Omental fat pad (tissue), 4 donors: ENCODE measurements at places on chromosomes 7 and 10.

DNA sequence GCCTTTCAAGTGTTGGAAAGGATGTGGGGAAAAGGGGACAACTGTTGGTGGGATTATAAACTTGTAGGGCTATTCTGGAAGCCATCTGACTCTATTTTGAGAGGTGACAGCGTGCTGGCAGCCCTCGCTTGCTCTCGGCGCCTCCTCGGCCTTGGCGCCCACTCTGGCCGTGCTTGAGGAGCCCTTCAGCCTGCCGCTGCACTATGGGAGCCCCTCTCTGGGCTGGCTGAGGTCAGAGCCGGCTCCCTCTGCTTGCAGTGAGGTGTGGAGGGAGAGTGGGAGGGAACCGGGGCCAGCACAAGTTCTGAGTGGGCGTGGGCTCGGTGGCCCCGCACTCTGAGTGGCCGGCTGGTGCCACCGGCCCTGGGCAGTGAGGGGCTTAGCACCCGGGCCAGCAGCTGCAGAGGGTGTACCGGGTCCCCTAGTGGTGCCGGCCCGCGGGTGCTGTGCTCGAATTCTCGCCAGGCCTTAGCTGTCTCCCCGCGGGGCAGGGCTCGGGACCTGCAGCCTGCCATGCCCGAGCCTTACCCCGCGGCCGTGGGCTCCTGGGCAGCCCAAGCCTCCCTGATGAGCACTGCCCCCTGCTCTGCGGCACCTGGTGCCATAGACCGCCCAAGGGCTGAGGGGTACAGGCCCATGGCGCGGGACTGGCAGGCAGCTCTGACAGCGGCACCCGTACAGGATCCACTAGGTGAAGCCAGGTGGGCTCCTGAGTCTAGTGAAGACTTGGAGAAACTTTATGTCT lies 33.6 kb downstream of the PLAU start:
- no peak for DNase-seq

DNA sequence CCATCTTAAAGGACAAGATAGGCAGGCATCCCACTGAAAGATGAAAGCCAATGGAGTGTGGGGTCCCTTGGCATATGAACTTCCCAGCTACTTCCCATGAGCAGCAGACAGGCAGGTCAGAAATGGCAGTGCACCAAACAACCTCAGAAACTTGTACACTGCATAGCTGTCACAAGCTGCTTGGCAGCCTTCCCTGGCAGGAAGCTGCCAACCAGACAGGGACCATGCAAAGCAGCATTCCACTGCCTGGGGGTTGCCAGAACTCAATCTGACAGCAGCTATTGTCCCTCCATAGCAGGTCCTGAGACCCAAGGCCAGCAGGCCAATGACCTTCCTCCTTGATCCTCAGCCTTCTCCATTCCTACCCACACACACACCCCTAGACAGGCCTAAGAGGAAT lies 139.5 kb downstream of the PLCE1 start:
- DNase-seq: no peak

DNA sequence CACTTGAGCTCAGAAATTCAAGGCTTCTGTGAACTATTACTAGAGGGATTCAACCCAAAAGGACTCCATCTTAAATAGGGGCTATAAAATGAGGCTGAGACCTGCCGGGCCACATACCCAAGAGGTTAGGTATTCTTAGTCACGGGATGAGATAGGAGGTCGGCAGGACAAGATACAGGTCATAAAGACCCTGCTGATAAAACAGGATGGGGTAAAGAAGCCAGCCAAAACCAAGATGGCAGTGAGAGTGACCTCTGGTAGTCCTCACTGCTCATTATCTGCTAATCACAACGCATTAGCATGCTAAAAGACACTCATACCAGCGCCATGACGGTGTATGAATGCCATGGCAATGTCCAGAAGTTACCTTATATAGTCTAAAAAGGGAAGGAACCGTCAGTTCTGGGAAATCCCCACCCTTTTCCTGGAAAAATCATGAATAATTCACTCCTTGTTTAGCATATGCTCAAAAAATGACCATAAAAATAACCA lies 101.2 kb upstream of the TRIM24 start:
- DNase-seq: no peak

DNA sequence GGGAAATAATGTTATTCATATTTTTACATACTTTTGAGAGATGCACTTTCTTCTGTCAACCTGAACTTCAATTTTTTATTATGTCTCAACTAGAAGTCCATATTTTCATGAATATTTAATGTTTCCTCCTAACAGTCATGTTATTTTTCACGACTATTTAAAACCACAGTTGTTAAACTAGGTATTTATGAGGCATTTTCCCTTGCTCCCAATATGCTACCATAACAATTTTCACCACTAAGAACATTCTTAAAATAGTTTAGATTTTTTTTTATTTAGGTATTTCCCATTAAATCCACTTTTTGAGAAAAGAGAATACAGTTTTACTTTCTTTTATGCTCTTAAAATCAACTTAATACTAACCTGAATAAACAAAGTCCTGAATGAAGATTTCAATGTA lies 89.4 kb downstream of the JAZF1 start:
- DNase-seq: no peak

GRCh38 chr10:102157224-102157623 lies 5.0 kb downstream of the NOLC1 start:
- DNase-seq: no peak

- DNase-seq: no peak
Measured at GRCh38 chr10:88901984-88902789, 22.1 kb downstream of the STAMBPL1 start.

DNA sequence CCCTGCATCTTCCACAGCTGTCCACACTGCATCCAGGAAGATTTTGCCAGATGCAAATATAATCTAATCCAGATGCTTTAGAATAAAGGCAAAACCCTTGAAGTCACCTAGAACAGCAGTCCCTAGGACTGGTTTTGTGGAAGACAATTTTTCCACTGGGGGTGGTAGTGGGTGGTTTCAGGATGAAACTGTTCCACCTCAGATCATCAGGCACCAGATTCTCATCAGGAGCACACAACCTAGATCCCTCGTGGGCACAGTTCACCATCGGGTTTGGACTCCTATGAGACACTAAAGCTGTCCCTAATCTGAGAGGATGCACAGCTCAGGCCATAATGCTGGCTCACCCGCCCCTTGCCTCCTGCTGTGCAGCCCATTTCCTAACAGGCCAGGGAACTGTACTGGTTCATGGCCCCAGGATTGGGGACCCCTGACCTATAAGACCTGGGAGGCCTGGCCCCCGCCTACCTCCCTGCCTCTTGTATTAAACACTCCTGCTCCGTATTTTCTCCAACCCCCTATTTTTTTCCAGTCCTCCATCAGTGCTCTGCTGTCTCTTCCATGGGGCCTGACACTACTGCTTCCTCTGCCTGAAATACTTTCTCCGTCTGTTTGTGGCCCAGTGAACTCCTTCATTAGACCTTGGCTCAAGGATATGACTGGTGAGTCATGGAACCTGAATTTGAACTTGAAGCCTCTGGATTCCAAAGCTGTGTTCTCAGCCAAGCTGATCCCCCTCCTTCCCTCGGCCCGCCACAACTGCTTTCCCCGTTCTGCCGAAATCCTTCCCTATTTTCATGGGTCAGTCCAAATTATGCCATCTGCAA lies 79.9 kb upstream of the RHEB start:
- DNase-seq: no peak

- DNase-seq: no peak
Measured at GRCh38 chr10:76488602-76489001, 1057.2 kb downstream of the LRMDA start.

DNA sequence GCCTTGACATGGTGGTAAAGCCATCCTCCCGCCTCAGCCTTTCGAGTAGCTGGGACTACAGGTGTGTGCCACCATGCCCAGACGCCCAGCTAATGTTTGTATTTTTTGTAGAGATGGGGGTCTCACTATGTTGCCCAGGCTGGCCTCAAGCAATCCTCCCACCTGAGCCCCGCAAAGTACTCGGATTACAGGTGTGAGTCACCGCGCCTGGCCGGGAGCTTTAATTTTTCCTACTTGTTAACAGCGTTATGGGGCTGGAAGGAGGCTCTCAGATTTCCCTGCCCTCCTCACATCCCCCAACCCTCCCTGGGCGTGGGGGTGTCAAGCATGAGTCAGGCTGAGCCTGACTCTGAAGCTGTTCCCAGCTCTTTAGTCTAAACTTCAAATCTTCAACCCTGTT lies 8.3 kb downstream of the ALKBH4 start:
- DNase-seq: no peak

DNA sequence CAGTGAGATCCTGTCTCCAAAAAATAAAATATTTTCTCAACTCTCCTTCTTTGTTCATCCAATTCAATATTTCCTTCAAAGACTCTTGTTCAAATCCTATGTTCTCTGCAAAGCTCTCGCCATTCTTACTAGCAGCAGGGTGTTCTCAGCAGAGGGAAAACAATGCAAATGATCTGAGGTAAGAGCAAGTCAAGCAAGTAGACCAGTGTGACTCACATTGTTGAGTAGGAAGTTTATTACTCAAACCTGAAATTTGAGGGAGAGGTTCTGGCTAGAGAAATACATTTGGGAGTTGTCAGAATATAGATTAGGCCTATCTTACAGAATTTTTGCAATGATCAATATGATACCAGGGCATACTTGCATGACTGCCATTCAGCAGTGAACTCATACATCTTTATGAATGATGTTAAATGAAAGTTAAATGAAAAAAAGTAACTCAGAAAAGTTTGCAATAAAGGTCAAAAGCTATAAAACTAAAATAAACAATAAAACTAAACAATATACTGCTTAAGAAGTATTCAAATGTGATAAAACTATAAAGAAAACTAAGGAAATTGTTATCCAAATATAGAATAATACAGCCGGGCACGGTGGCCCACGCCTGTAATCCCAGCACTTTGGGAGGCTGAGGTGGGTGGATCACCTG lies 5.8 kb downstream of the IDE start:
- no peak for DNase-seq

GRCh38 chr7:137298464-137298794 lies 45.1 kb downstream of the PTN start:
- DNase-seq: no peak

GRCh38 chr10:71241114-71241829 lies 28.9 kb downstream of the UNC5B start:
- DNase-seq: no peak

- DNase-seq: no peak
Measured at GRCh38 chr10:35056686-35057085, 33.5 kb downstream of the CUL2 start.

DNA sequence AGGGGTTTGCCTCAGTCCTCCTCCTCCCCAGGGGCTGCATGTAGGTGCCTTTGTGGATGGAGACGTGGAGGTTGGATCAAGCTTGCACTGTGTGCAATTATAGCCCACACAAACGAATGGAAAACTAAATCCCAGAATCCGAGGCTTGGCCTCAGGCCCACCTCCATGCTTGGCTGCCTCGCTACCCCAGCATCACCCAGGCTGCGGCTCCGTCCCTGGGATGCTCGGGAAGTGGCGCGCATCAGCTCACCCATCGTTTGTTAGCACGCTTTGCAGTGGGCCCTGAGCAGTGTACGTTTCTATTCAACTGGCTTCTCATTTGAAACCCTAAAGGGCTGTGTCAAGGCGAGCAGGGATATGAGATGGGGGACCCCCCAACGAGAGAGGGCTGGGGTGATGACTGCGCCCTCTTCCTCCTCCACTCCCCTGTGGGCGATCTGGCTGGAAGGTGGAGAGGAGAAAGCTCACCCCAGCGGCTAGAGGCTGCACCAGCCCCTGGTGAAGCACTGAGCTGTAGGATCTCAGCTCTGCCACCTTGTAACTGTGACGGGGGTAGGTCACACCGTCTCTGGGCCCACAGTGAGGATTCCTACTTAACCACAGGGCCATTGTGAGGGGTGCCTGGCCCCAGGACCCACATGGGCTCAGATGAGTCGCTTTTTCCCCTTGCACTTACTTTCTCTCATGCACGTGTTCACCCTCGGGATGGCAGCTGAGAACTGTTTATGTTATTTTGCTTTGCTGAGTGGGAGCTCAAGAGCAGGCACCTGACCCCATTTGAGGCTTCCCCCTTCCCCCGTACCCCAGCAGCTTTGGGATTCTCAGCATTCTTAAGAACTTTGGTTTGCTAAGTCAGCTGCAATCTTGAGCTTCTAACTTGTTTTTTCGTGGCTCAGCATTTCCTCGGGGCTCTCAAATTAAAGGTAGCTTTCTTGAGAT lies 12.7 kb upstream of the BTBD16 start:
- DNase-seq: no peak

DNA sequence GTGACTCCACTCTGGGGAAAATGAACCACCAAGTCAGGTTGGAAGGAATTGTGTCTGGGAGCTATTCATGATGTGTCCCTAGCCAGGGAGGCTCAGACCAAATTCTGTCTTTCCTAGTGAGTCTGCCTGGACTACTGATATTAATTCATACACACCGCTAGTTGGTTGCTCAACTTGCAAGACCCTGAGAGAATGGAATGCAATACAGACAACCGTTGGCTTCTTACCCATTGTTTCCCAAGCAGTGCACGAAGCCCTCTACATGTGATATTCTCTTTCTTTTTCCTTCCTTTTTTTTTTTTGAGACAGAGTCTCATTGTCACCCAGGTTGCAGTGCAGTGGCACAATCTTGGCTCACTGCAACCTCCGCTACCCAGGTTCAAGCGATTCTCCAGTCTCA lies 19.4 kb upstream of the SRGN start:
- no peak for DNase-seq
